ENCODE measurements at places on chromosomes 2 and 18.
A peak's percentile ranks its signal among the peaks of the same experiment; 100 is the strongest.

- DNase-seq = no peak
These were observed 93.4 kb upstream of the ZBTB14 start for GRCh38 chr18:5388896-5389295.

GRCh38 chr2:203476881-203477280, 58.2 kb downstream of the RAPH1 start:
- no peak for DNase-seq

GRCh38 chr2:26184121-26184520, 11.2 kb downstream of the GAREM2 start:
- DNase-seq = no peak

DNA sequence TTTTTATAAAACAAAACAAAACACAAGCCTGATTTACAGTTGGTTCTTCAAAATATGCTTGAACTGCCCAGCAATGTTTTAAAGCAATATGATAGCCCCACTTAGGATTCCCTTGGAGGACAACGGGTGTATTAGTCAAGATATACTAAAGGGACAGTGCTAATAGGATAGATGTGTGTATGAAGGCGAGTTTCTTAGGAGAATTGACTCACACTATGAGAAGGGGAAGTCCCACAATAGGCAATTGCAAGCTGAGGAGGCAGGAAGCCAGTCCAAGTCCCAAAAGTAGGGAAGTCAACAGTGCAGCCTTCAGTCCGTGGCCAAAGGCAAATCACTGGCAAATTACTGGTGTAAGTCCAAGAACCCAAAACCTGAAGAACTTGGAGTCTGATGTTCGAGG, 167.9 kb downstream of the CBLN2 start:
- DNase-seq = peak; percentile 25

GRCh38 chr2:155070489-155070888, 372.0 kb downstream of the KCNJ3 start:
- no peak for DNase-seq

Measured in NK-92 treated with Interleukin-12 subunit alpha and Interleukin-12 subunit beta, amount 100 ng/mL, for 24 hours (cell line).